Type B pancreatic cell (in vitro differentiated cells): ENCODE measurements at places on chromosomes 6 and 20. TPM values are rescaled to one million over a fixed set of nuclear protein-coding genes. Genes with fewer than 3 reads are reported as not detected.

DNA sequence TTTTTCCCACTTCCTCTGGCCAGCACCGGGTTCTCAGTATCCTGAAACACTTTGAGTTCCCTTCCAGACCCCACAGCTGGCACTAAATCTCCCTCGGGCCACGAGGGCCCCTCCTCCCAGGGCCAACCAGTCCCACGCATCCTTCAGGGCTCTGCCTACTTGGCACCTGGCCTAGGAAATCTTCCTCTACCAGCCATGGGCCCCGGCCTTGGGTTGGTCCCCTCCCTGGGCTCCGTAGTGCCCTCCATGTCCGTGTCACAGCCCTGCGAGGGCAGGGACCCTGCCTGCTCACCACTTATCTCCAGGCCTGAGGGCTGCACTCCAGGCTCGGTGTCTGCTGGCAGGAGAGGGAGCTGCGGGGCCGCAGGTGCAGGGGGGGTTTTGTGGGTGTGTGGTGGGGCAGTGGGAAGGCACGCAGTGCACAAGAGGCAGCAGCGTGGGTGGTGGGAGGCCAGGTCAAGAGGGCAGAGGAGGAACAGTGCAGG is 48.8 kb upstream of the CDH22 start:
- no peaks in the 10 kb centered on the region for H3K27me3 ChIP-seq
- H3K27ac ChIP-seq, result no peak overlapping the region
- H3K36me3 ChIP-seq, result peaks cover 24% of the 10 kb centered on the region
- no peak for DNase-seq
- H3K4me3 ChIP-seq, result no peak overlapping the region

DNA sequence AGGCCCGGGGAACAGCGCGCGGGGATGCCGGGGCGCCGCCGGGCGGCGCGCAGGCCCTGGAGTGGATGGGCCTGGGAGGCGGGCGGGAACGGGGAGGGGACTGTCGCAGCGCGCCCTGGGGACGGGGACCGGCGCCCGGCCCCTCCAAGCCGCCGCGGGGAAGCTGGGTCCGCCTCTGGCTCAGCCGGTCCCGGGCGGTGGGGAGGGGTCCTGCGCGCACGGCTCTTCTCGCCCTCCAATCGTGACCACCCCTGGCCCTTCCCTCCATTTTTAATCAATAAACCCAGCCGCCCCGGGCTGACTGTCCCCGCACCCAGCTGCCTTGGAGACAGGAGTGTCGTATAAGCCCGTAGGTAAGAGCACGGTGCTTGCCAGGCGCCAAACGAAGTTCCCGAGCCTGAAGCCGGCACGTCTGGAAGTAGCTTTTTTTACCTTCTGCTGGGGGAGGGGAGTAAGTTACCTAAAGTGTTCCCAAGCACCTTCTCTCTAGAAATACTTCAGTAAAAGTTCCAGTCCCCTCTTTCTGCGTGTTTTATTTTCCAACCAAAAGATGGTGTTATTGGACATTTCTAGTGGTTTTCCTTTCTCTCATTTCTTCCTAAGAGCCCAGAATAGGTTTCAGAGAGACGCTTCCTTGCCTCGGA is 780 bp upstream of the TAF4 start:
- H3K4me3 ChIP-seq, result peak overlapping the region; percentile 90
- peaks cover 8% of the 10 kb centered on the region for H3K27me3 ChIP-seq
- peaks cover 22% of the 10 kb centered on the region for H3K4me1 ChIP-seq
- H3K27ac ChIP-seq, result peak overlapping the region; percentile 97
- no peak for DNase-seq

The SUMO4 gene
- total RNA-seq, result 0.98 and 2.8 TPM in 2 replicates

The HLA-DPA1 gene
- total RNA-seq, result 1.3 and 2.6 TPM in 2 replicates

DNA sequence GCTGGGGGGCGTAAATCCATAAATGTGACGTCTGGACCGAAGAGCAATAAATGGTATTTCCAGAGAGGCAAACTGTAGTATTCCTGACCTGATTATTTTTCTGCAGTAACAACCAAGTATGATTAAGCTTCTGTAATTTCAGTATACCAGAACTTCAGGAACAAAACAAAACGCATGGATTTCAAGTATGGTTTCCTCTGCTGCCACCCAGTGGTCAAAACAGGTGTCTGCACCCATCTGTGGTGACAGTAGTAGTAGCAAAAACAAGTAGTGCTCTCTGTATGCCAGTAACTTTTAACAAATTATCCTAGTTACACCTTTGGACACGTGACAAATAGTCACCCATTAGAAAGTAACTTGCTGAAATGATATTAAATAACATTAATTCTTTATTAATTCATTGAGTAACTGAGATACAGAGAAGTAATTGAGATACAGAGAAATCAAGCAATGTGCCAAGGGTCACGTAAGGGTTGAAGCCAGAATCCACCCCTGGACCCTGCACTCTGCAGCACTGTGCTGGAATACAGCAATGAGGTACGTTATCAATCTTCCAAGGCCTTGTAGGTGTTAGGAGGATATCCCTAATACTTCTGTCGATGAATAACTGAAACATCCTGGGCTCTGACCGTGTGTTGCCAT is 7.9 kb downstream of the CALHM4 start:
- H3K4me3 ChIP-seq, result no peak overlapping the region
- no peak overlapping the region for H3K27ac ChIP-seq
- no peaks in the 10 kb centered on the region for H3K36me3 ChIP-seq
- peaks cover 9% of the 10 kb centered on the region for H3K27me3 ChIP-seq
- peaks cover 11% of the 10 kb centered on the region for H3K4me1 ChIP-seq

DNA sequence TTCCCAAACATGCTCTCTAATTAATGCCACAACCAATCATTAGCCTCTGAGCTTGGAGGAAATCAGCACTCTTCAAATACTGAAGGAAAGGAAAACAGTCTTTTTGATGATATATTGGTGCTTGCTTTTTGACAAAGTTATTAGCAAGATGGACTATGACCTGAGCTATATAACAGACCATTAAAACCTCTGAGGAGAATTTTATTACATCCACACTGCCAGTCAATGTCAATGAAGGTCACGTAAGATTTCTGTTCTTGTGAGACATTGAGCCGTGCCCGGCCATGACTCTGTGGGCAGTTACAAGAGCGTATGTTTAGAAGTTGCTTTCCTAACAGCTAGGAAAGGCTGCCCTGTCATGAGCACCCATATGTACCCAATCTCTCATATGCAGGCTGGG is 659.0 kb downstream of the UTRN start:
- H3K4me1 ChIP-seq, result no peaks in the 10 kb centered on the region
- DNase-seq, result no peak
- H3K27ac ChIP-seq, result no peak overlapping the region
- no peaks in the 10 kb centered on the region for H3K27me3 ChIP-seq
- H3K4me3 ChIP-seq, result no peak overlapping the region
- no peaks in the 10 kb centered on the region for H3K36me3 ChIP-seq

The SEL1L2 gene
- not detected in 2 replicates for total RNA-seq

- H3K27me3 ChIP-seq, result no peaks in the 10 kb centered on the region
- H3K27ac ChIP-seq, result no peak overlapping the region
- no peak for DNase-seq
- H3K36me3 ChIP-seq, result no peaks in the 10 kb centered on the region
Measured at GRCh38 chr6:128601060-128601459, 80.7 kb upstream of the PTPRK start.

The HLA-DQB1 gene
- 5.1 and 12.8 TPM in 2 replicates for total RNA-seq

GRCh38 chr6:125932451-125932795 is 24.1 kb upstream of the HINT3 start:
- H3K27ac ChIP-seq, result no peak overlapping the region
- no peaks in the 10 kb centered on the region for H3K4me1 ChIP-seq
- DNase-seq, result no peak
- H3K27me3 ChIP-seq, result no peaks in the 10 kb centered on the region
- H3K36me3 ChIP-seq, result peaks cover 12% of the 10 kb centered on the region

The TAGAP gene
- total RNA-seq, result 0.22 and 0.43 TPM in 2 replicates

DNA sequence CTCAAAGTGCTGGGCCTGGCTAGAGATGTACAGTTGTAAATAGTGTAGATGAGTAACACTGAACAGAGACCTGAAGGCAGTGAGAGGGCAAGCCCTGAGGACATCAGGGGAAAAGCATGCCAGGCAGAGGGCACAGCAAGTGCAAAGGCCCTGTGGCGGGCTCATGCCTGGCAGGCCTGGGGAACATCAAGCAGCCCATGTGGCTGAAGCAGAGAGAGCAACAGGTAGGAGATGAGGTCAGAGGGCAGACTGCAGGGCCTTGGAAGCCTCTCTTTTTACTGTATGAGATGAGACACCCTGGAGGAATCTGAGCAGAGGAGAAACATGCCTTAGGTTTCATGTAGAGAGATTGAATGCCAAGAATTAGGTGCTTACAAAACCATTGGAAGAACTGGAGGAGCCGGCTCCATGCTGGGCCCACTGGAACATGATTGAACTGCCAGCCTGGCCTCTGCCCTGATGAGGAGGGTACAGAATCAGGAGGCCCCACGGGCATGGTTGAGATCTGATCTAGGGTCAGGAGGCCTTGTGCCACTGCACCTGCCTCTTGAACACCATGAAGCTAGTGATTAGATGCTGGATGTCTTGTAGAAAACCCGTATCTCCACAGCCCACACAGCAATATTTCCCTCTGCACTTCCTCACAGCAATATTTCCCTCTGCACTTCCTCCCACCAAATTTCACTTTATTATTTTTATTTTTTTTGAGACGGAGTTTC is 5.9 kb upstream of the HMGA1 start:
- H3K4me1 ChIP-seq, result peaks cover 15% of the 10 kb centered on the region
- no peaks in the 10 kb centered on the region for H3K27me3 ChIP-seq
- no peak for DNase-seq
- H3K4me3 ChIP-seq, result no peak overlapping the region
- H3K27ac ChIP-seq, result peak overlapping the region; percentile 9

DNA sequence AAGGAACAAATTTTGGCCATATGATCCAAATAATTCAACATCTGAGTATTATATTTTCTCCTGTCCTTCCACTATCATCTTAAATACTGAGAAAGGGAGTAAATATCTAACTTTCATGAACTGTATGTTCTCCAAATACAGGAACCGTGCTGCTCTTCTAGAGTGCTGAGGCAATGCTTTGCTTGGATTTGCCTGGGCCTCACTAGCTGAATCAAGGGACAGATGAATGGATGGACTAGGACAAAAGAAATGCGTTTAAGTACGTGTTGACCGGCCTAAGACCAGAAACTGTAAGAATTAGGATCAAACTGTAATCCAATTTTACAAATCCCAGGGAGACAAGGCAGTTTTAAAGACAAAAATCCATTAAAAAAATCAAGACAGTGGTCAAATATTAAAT is 362.4 kb upstream of the RUNX2 start:
- H3K4me3 ChIP-seq, result no peak overlapping the region
- no peak for DNase-seq
- H3K27ac ChIP-seq, result no peak overlapping the region
- H3K4me1 ChIP-seq, result peaks cover 23% of the 10 kb centered on the region

DNA sequence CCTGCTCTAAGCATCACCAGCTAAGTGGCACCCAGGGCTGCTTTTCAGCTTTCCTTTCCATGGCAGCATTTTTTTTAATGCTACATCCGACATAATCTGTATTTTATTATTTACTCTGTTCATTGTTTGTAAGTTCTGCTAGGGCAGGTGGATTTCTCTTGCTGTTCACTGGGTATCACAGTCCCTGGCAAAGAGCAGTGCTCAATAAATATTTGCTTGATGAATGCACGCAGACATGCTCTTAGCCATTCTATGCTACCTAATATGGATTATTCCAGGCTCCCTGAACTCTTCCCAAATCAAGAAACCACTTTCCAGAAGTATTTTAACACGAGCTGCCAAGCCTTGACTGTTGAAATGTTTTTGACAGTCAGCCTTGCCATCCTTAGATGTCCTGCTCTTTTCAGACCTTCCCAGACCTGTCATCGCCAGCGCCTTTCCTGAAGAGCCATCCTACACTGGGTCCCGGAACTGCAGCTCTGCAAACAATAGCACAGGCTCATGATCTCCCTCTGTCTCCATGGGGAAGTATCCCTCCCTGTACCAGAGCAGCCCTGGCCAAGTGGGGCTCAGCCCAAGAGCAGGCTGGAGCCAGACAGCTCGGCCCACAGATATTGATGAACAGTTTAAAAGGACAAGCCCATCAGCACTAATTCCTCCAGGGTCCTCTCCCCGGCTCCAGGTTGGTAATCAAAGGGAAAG is 136.5 kb upstream of the CDH4 start:
- no peak overlapping the region for H3K4me3 ChIP-seq
- DNase-seq, result no peak
- peaks cover 15% of the 10 kb centered on the region for H3K27me3 ChIP-seq
- H3K4me1 ChIP-seq, result peaks cover 2% of the 10 kb centered on the region
- H3K36me3 ChIP-seq, result no peaks in the 10 kb centered on the region

DNA sequence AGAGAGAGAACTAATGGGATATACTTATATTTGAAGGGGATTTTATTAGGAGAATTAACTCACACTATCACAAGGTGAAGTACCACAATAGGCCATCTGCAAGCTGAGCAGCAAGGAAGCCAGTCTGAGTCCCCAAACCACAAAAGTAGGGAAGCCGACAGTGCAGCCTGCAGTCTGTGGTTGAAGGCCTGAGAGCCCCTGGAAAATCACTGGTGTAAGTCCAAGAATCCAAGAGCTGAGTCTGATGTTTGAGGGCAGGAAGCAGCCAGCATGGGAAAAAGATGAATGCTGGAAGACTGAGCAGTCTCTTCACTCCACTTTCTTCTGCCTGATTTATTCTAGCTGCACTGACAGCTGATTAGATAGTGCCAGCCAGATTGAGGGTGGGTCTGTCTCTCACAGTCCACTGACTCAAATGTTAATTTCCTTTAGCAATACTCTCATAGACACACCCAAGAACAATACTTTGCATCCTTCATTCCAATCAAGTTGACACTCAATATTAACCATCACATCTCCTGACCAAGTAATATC is 823.9 kb downstream of the PHF3 start:
- no peak for DNase-seq
- no peak overlapping the region for H3K27ac ChIP-seq
- H3K4me1 ChIP-seq, result no peaks in the 10 kb centered on the region
- no peaks in the 10 kb centered on the region for H3K36me3 ChIP-seq

DNA sequence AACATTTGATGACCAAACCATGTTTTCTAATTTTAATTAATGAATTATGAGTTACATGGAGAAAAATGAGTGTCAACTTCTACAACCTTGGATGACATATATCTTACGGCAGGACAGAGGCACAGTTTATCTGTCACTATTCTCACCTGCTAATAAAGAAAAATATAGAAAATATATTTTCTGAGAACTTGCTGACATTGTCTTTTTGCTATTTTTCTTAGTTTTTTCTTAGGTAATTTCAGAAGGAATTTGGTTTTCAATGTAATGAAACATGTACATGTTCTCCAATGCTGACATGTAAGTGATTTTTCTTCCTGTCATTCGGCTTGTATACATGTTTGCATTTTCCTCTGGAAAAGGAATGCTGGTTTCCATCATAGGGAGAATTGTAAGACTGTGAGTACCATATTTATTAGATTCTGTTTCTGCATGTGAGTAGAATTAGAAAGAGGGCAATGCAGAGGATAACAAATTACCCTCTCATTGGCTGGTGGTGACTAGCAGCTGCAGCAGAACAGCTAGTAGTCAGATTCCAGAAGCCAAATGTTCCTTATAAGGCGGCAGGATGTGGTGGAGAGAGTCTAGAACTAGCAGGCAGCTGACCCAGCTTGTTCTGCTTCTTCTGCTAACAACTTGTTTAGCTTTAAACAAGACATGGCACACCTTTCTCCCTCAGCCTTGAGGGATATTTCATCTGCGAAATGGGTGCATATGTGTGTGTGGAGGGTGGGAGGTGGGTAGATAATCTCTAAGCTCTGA is 132.8 kb upstream of the SPACA1 start:
- H3K4me3 ChIP-seq, result no peak overlapping the region
- H3K27ac ChIP-seq, result no peak overlapping the region
- no peak for DNase-seq
- H3K27me3 ChIP-seq, result no peaks in the 10 kb centered on the region

The MRAP2 gene
- total RNA-seq, result 0.74 and 1.4 TPM in 2 replicates

- H3K36me3 ChIP-seq, result peaks cover 61% of the 10 kb centered on the region
- H3K27me3 ChIP-seq, result no peaks in the 10 kb centered on the region
- peak overlapping the region; percentile 97 for H3K27ac ChIP-seq
- H3K4me3 ChIP-seq, result peak overlapping the region; percentile 83
- no peak for DNase-seq
- peaks cover 67% of the 10 kb centered on the region for H3K4me1 ChIP-seq
Measured at GRCh38 chr20:31712112-31712553, 10.5 kb downstream of the BCL2L1 start.
